ENCODE measurements at places on chromosomes 11 and 22.

DNA sequence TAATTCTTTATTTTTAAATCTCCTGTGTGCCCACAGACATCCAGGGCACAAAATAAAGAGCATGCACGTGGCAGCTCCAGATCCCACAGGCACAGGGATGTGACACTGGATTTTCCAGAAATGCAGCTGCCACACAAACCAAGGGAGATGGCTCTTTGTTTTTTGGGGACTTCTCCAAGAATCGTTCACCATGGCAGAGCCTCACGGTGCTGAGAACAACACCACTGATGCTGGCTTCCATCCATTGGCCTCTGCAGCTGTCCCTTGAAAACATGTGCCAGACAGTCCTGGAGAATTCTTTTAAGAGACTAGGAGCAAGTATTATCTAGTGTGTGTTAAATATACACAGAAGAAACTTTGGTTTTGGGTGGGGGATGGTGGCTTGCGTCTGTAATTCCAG lies 108.4 kb upstream of the SLC22A12 start:
- no peak for DNase-seq

- DNase-seq, result no peak
Observed at GRCh38 chr11:31816468-31817053, 5.4 kb upstream of the PAX6 start.

DNA sequence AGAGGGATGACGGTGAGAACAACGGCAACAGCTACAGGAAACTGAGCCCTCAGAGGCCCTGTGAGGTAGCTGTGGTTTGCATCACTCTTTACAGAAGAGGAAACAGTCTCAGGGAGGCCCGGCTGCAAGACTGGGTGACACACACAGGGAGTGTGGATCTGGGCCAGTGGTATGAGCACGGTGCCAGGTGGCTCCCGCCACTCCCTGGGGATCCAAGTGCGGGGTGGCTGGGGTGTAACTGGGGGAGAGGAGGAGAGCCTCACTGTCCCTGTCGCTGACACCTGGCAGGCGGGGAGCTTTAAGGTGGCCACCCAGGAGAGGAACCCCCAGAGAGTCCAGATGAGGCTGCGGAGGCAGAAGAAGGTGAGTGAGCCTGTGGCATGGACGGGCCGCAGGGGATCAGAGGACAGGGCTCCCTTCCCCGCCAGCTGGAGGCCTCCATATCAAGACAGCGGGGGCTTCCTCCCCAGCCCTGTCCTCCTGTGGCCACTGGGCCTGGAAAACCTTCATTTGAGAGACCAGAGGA lies 5.6 kb downstream of the RGL4 start:
- peak; percentile 52 for DNase-seq

- DNase-seq, result no peak
Observed at GRCh38 chr11:45379162-45379863, 93.2 kb upstream of the SYT13 start.

- no peak for DNase-seq
Observed at GRCh38 chr11:69381681-69382130, 87.8 kb downstream of the MYEOV start.

DNA sequence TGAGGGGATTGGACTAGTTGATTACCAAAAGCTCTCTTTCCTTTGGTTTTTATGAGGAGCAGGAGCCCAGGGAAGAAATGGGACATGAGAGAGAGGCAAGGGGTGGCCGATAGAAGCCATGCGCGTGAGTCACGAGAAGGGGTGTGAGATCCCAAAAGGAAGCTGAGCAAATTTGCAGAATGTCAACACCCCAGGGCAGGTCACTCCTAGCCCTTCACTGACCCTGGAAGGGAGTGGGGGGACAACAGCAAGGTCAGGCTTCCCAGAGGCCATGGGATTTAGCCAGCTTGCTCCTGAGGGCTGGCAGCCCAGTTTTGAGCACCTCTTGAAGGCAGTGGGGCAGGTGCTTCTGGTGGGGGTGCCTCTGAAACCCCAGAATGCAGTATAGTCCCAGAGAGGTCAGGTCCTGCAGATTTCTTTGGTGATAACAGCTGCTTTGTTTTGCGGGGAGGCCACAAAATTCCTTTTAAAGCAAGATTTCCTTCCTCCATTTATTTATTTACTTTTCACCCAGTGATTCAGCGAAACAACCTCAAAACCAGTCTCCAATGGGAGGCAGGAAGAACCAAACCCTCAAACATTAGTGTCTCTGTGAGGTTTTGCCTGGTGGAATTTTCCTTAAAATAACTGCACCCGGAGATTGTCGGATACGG lies 40.1 kb upstream of the TIMP3 start:
- DNase-seq, result no peak

DNA sequence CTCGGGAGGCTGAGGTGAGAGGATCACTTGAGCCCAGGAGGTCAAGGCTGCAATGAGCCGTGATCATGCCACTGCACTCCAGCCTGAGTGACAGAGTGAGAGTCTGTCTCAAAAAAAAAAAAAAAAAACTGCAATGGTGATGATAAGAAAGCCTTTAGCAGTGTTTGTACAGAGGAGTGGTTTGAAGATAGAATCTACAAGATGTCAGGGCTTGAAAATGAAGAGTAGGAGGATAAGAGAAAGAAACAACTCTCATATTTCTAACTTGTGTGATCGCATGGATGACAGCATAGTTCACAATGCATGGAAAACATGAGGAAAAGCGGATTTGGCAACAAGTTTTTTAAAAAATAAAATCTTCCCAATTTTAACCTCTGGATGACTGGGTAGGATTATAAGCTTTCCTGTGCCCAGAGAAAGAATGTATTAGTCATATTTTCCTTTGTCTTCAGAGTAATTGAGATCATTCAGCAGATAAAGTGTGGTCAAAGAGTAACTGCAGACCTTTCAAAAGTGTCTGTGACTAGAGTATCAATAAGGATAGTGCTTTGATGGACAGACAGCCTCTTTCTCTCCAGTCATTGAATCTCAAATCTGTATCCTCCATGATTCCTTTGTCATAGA lies 328.1 kb downstream of the CASP12 start:
- no peak for DNase-seq

GRCh38 chr11:105988197-105988596 lies 33.8 kb downstream of the MSANTD4 start:
- DNase-seq, result no peak

Measured in stimulated activated CD4-positive, alpha-beta T cell treated with anti-CD3 and anti-CD28 coated beads, Interleukin-15, amount 100 ng/mL, for 1 hour (primary cell).